ENCODE measurements at places on chromosomes 2 and 18. TPM values are rescaled to one million over a fixed set of nuclear protein-coding genes. Genes with fewer than 3 reads are reported as not detected.

NT5DC4 gene
- total RNA-seq = 0.33 TPM

AQP12A gene
- total RNA-seq = not detected

DSC2 gene
- total RNA-seq = 0.07 TPM

DSEL gene
- 53.5 TPM for total RNA-seq

CHN1 gene
- 9.6 TPM for total RNA-seq

TRIM54 gene
- total RNA-seq = 0.10 TPM

C2orf78 gene
- total RNA-seq = not detected

ZNF521 gene
- 20.7 TPM for total RNA-seq

METAP1D gene
- 7.3 TPM for total RNA-seq

TMEM247 gene
- total RNA-seq = not detected

SFT2D3 gene
- 4.7 TPM for total RNA-seq

Data from smooth muscle cell of the pulmonary artery (primary cell).